Lower lobe of right lung (tissue), 2 donors: ENCODE measurements at places on chromosomes 2 and 18. TPM values are rescaled to one million over a fixed set of nuclear protein-coding genes. Genes with fewer than 3 reads are reported as not detected.

The FAM110C gene
- total RNA-seq = 3.6 TPM

The ALPP gene
- 6.0 TPM for total RNA-seq

DNA sequence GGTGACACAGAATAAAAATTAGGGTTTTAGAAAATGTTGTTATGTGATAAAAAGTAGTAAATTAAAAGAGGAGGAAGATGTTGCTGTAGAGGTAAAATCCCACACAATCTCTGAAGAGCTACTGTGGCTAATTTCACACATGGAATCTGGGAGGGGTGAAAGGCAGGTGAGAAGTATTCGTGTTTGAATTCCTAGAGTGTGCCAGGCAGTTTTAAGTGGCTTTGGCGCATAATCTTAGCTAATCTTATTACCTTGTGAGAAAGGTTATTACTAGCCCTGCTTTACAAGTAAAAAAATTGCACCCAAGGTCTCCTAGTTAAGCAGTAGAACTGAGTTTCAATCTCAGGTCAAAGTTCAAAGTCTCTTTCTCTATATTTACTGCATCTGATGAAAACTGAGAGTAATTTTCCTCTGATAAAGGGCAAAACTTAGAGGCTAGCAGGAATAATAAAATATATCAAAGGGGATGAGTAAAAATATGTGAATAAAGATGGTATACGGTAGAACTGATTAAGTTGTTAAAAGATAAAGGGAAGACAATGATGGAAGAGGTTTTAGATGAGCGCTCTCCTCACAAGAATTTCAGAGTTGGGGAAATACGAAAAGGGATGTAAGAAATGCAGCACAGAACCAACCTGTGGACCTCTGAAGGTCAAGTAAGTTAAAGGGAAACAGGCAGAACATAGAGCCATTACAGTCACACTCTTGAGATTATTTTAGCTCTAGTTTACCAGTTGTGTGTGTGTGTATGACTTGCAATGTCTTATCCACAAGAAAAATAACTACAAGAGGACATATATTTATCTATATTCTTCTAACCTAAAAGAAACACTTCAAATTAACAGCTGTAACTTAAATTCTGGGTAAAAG is 34.8 kb downstream of the GAREM1 start:
- H3K27me3 ChIP-seq = no peaks in the 10 kb centered on the region
- no peaks in the 10 kb centered on the region for H3K36me3 ChIP-seq
- no peak for DNase-seq
- no peak overlapping the region for H3K4me3 ChIP-seq
- no peaks in the 10 kb centered on the region for H3K4me1 ChIP-seq
- no peak overlapping the region for H3K27ac ChIP-seq

DNA sequence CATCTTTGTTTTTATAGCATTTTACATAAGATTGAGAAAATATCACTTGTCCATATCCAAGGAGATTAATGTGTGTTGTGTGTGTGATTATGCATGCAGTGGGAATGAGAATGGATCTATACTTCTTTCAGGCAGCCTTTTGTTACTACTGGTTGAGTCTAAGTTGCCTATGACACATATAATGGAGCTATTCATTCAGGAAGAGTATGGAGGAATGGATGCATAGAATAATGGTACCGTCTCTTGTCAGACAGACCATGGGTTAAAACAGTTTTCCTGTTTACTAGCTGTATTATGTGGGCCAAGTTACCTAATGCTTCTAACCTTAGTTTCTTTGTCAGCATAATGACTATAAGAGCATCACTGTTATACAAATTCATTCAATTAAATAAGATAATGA is 155.4 kb upstream of the KYNU start:
- H3K27me3 ChIP-seq = no peaks in the 10 kb centered on the region
- H3K4me3 ChIP-seq = no peak overlapping the region
- no peak overlapping the region for H3K27ac ChIP-seq
- H3K4me1 ChIP-seq = no peaks in the 10 kb centered on the region

GRCh38 chr2:36356298-36356989 is 866 bp downstream of the CRIM1 start:
- H3K27ac ChIP-seq = peak overlapping the region; percentile 76
- peak; percentile 78 for DNase-seq
- H3K4me1 ChIP-seq = peaks cover 56% of the 10 kb centered on the region
- H3K36me3 ChIP-seq = no peaks in the 10 kb centered on the region
- H3K4me3 ChIP-seq = peak overlapping the region; percentile 86

GRCh38 chr18:44909191-44909719 is 228.6 kb downstream of the SETBP1 start:
- H3K36me3 ChIP-seq = no peaks in the 10 kb centered on the region
- H3K27me3 ChIP-seq = no peaks in the 10 kb centered on the region
- DNase-seq = no peak

DNA sequence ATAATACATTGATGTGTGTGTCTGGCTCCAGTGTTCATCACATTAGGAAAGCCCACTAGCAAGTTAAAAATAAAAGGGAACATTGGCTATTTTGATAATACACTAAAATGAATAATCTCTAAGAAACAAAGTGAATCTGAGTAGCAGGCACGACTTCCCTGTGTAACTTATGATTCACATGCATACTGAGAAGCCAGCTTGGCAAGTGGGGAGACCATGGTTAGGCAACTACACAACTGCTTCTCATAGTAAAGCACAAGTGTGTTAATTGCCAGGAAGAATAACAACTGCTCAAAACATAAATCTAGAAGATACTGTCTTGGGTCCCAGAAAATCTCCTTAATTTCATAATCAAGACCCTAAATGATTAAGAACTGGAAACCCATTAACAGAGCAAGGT is 4.0 kb downstream of the MYO5B start:
- H3K4me3 ChIP-seq = no peak overlapping the region
- H3K27ac ChIP-seq = no peak overlapping the region
- DNase-seq = no peak

GRCh38 chr18:75785206-75785605 is 357.7 kb upstream of the SMIM21 start:
- H3K4me1 ChIP-seq = no peaks in the 10 kb centered on the region
- no peak overlapping the region for H3K4me3 ChIP-seq
- DNase-seq = no peak
- H3K36me3 ChIP-seq = no peaks in the 10 kb centered on the region
- H3K27ac ChIP-seq = no peak overlapping the region

DNA sequence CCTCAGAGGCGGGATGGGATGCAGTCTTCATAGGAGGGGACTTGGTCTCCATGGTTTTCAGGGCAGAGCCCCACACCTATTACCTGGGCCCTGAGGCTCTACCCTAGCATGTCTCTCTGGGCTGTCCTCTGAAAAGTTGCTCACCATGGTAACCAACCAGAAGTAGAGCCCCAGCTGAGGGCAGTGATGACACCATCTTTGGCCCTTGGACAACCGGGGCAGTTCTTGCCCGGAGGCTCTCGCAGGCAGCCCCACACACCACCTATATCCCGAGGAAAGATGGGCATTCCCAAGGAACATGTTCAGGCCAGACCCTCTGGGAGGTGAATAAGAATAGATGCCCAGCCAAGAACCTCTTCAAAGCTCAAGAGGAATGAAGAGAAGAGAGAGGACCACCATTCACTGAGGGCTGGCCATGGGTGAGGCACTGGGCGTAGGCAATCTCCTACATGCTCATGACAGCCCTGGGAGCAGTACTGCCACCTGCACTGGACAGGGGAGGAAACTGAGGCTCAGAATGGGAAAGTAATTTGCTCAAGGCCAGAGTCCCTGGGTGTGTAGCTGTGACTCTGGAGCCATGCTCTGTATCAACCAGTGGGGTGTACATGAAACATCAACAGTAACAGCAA is 72.5 kb downstream of the HS1BP3 start:
- H3K27me3 ChIP-seq = no peaks in the 10 kb centered on the region
- H3K4me1 ChIP-seq = peaks cover 62% of the 10 kb centered on the region
- peak; percentile 26 for DNase-seq

DNA sequence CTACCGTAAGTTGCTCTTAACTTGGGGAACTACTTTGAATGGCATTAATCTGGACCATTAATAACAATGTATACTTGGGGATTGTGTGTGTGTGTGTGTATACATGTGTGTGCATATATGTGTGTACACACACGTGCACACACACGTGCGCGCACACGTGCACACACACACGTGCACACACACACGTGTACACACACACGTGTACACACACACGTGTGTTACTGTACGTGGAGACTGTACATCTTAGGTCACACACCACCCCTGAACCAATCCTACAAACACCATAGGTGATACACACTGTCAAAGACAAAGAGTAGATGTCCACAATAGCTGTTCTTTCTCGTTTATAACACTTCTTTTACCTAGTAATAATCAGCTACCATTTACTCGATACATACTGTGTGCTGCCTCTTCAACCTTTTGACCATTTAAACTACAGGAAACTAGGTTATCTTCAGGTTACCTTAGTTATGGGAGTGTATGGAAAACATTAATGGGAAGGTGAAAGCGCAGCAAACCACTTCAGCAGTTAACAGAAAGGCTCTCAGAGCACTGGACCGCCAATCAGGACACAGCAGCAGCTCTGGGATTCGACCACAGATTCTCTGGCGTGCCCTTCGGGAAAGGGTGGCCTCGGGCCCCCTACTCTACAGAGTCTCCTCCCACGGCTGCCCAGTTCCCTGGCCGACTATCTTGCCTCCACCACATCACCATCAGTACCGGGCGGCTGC is 894 bp upstream of the GCC2 start:
- peaks cover 20% of the 10 kb centered on the region for H3K36me3 ChIP-seq
- no peak for DNase-seq
- H3K4me3 ChIP-seq = peak overlapping the region; percentile 85
- H3K27ac ChIP-seq = peak overlapping the region; percentile 92

- no peaks in the 10 kb centered on the region for H3K27me3 ChIP-seq
- peak overlapping the region; percentile 44 for H3K27ac ChIP-seq
- no peak for DNase-seq
- H3K36me3 ChIP-seq = no peaks in the 10 kb centered on the region
- no peaks in the 10 kb centered on the region for H3K4me1 ChIP-seq
Observed at GRCh38 chr2:43251171-43251731, 24.8 kb upstream of the ZFP36L2 start.
